ENCODE measurements at places on chromosomes 3 and 15. TPM values are rescaled to one million over a fixed set of nuclear protein-coding genes. Genes with fewer than 3 reads are reported as not detected.

- no peak for DNase-seq
These were observed 174.7 kb downstream of the CD47 start for GRCh38 chr3:107916171-107916570.

GOLGA6L10 gene
- total RNA-seq = 0.14 TPM

GRCh38 chr3:56894881-56895431, 93.2 kb upstream of the ARHGEF3 start:
- DNase-seq = no peak

DNA sequence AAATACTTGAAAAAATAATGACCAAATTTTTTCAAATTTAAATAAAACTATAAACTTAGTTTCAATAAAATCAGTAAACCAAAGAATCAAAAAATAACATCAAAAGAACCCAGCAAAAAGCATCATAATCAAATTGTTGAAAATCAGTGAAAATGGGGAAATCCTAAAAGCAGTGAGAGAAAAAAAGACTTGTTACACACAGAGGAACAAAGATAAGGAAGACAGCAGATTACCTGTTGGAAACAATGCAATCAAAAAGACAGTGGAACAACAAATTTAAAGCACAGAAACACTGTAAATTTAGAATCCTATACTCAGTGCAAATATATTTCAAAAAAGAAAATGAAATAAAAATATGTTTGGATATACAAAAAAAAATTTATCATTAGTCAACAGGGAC, 156.2 kb upstream of the LMCD1 start:
- no peak for DNase-seq

DNA sequence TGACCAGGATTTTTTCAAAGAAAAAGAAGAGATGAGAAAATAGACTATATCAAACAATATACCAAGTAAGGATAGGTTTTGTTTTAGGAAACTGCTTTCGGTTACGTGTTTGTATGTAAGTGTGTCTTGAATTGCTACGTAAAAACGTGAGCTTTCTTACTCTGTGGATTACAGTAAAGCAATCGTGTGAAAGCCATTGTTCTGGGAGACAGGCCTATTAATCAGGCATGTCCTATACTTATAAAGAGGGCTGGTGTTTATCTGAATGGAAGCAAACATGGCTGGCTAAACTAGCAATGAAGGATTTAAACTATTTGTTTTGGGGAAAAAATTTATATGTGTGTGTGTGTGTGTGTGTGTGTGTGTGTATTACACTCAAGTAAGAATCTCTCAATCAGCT, 2.6 kb downstream of the EHHADH start:
- no peak for DNase-seq
